ENCODE measurements at places on chromosomes 7 and 10.

- no peak for DNase-seq
Observed at GRCh38 chr7:106593028-106593417, 67.9 kb downstream of the CCDC71L start.

DNA sequence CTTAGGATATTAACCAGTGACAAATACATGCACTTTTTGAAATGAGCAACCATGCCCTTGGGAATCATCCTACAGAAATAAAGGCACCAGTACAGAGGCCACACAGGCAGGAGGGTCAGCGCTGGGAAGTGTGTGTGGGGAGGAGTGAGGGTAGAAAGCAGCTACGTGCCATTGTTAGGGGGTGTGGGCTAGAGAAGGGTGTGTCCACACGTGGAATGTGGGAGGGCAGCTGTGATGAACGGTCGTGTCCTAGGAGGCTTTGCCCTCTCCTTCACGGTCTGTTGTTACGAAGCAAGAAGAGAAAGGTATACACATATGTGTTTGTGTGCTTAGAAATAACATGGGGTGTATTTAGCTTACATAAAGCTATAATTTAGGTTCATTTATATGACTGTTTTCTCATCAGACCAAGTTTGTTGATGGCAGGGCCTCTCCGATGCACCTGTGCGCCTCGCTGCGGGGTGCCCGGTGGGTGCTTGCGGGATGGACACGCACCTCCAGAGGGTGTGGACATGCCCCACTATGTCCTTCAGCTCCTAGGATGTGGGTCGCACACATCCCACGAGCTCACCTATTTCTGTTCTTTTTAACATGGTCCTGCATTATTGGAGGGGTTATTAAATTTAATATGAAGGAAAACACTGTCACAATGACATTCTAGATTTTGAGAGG is 16.9 kb upstream of the GET4 start:
- DNase-seq = no peak

- DNase-seq = no peak
Observed at GRCh38 chr7:107210400-107210799, 41.6 kb downstream of the HBP1 start.

GRCh38 chr10:51879238-51879637 is 179.8 kb upstream of the CSTF2T start:
- no peak for DNase-seq

DNA sequence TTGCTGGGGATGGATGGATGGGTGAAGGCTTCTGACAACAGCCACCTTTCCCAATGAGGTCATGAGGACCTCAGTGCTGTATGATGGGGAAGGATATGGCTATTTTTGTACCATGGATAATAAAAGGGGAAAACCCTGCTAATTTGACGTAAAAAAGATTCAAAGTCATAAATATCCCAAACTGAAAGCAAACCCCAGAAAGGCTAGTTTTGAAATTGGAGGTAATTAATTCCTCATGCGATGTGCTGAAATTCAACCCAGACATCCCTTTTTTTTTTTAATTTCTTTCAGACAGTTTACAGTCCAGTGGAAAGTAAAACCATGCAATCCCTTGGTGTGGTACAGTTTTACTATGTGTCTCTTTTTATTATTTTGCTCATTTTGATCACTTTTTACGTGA is 254.5 kb upstream of the BMPER start:
- no peak for DNase-seq

DNA sequence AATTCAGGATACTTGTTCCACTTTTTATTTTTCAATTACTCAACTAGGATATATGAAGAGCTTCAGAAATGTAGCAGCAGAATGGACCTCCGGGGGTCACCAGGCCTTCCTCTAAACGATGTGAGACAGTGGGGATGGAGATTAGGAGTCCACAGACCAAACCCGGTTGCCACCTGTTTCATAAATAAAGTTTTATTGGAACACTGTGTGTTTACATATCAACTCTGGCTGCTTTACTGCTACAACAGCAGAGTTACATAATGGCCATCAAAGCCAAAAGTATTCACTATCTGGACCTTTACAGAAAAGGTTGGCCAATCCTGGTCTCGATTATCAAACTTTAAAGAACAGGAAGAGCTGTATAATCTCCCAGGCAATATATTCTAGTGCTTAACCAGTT is 30.8 kb downstream of the RAPGEF5 start:
- DNase-seq = no peak

GRCh38 chr7:143405173-143406001 is 3.3 kb downstream of the EPHA1 start:
- DNase-seq = no peak

DNA sequence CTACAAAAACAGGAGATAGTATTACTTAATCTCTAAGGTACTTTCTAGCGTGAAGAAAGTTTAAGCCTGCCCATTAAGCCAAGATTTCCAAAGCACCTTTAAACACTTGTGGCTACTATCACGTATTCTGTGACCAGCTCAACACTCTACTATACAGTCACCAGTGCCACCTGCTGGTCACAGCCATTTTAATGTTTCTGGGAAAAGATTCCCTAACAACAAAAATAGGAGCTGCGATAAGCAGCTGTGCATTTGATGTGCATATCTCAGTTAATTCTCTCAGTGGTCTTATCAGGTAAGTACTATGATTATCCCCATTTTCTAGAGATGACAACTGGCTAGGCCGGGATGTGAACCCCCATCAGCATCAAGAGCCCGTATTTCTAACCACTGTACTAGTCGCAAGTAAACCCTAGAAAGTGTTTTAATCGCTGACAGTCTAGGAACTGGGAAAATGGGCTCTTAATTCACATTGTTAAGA is 860 bp downstream of the SEC31B start:
- peak; percentile 42 for DNase-seq

- DNase-seq = no peak
Observed at GRCh38 chr7:41567031-41567730, 135.7 kb downstream of the INHBA start.
